GM19239 (cell line): ENCODE measurements at places on chromosomes 2 and 18.

GRCh38 chr2:126614524-126615227 is 41.3 kb upstream of the GYPC start:
- DNase-seq = no peak

- no peak for DNase-seq
These were observed 67.9 kb upstream of the PIK3C3 start for GRCh38 chr18:41887100-41887499.

DNA sequence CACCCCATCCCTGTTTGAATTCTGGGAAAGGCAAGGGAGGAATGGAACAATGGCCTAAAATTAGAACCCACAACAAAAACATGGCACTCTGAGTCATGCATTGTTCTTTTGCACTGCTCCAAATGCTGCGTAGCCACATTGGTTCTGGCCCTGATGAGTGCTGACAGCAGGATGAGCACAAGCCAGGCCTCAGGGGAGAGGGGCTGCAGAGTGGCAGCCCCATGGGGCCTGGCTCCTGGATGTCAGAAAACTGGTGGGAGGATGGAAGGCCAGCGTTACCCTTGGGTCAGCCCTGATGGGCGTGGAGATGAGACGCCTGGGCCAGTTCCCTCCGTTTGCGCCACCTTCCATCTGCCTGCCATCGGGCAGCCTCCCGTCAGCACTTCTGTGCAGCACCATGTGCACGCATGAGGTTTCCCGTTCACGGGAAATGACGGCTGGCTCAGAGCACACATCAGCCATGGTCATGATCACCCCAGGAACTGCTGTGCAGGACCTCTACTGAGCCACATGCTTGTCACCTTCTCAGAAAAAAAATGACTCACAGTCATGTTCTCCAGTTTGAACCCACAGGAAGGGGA is 65.6 kb downstream of the CYP26B1 start:
- no peak for DNase-seq

- DNase-seq = no peak
These were observed 3.2 kb downstream of the NRP2 start for GRCh38 chr2:205685314-205686055.

DNA sequence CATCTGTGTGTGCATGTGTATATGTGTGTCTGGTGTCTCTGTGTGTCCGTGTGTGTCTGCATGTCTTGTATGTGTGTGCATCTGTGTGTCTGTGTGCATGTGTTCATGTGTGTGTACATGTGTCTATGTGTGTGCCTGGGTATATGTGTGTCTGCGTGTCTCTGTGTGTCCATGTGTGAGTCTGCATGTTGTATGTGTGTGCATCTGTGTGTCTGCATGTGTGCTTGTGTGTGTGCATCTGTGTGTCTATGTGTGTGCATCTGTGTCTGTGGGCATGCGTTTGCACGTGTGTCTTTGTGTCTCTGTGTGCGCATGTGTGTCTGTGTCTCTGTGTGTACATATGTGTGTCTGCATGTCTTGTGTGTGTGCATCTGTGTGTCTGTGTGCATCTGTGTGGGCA is 207.7 kb downstream of the TNS1 start:
- DNase-seq = no peak

- no peak for DNase-seq
These were observed 67.7 kb upstream of the CDC42EP3 start for GRCh38 chr2:37739153-37739552.

- DNase-seq = no peak
These were observed 103.7 kb upstream of the DNMT3A start for GRCh38 chr2:25445464-25445863.

- no peak for DNase-seq
These were observed 5.4 kb upstream of the CHRNG start for GRCh38 chr2:232533944-232534710.

DNA sequence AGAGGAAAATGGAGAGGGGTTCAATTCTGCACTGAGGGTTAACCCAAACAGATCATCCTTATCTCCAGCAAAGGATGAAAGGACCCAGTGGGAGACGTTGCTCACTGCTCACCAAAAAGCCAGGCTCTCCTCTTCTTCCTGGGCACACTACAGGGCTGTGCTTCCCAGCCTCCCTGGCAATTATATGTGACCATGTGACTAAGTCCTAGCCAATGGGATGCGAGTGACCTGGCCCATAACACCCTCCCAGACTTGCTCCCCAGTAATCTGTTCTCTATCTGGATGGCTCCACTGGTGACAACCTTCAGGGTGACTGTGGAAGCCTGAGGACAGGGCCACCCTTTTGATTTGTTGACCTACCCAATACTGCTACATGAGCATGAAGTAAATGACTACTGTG is 10.9 kb upstream of the PRKCE start:
- no peak for DNase-seq

DNA sequence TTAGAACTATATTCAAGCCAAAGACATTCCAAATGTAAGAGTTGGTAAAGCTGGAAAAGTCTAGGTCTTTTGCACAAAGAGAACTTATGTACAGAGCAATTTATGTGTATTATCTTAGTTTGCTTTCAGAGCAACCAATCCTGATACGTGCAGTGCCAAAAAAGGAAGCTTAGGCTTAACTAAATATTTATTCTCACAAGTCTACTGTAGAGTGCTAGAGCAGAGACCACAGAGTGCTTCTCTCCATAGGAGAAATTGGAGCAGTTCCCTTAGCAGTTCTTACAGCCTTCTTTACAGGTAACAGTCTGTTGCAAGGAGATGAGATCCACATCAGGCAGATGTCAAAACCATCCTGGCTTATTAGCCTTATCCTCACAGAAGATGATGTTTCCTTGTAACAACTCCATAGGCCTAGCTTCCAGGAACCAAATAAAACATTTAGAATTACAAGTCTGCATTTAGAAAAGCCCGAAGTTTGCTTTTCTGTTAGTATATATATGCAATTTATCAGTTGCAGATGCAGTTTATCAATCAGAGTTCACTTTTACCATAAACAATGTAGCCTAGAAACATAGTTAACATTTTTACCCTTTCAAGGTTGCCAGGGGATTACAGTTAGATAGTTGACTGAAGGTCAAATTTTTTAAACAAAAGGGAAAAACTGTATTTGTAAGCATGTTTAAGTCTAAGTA is 250.6 kb upstream of the KCNJ3 start:
- DNase-seq = no peak

DNA sequence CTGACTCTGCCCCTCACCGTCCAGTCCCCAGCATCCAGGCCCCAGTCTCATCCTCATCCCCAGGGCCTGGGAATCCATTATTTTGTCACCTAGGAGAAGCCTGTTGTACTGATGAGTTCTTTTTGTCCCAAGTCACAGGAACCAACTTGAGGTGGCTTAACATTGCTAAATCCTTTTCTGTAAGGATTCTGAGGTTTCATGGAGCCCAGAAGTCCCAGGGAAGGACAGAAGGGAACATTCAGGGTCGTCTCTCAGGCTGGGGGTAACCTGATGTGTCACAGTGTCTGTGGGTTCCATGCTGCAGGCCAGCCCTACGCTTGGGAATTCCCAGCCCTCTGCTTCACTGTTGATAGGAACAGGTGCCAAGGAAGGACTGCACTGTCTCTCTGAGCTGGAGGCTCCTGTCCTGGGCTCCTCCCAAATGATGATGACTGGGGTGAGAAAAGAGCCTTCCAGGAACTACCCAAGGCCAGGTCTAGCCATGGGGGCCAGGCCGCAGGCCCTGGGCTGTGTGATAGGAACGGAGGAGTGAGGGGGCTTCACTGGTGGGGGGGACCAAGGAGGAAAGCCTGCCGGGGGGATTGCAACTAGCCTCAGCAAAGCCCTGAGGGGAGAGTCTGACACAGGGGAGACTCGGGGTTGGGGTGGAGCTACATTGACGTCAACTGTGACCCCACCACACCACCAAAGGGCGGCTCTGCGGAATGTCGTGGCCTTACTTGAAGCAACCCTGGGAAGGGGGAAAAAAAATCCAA is 145.7 kb downstream of the SMAD7 start:
- DNase-seq = no peak

DNA sequence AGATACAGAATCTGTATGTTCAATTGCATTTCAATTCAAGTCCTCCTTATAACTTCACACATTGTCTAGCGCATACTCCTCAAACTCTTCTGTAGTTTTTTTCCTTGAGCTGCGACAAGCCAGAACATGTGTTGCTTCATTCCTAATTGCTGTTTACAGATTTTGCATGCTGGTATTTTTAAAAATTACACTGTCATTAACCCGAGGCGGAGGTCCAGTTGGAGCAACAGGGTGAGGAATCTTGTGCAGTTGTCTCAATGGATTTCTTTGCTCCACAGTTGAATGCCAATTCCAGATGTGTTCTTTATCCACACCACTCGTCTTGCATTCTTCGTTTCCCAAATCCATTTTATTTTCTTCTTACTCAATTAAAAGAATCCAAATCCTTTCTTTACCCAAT is 16.4 kb upstream of the SERPINB13 start:
- no peak for DNase-seq

GRCh38 chr2:313991-314390 is 26.1 kb upstream of the ALKAL2 start:
- no peak for DNase-seq

GRCh38 chr2:210157526-210157925 is 13.7 kb downstream of the KANSL1L start:
- DNase-seq = no peak

DNA sequence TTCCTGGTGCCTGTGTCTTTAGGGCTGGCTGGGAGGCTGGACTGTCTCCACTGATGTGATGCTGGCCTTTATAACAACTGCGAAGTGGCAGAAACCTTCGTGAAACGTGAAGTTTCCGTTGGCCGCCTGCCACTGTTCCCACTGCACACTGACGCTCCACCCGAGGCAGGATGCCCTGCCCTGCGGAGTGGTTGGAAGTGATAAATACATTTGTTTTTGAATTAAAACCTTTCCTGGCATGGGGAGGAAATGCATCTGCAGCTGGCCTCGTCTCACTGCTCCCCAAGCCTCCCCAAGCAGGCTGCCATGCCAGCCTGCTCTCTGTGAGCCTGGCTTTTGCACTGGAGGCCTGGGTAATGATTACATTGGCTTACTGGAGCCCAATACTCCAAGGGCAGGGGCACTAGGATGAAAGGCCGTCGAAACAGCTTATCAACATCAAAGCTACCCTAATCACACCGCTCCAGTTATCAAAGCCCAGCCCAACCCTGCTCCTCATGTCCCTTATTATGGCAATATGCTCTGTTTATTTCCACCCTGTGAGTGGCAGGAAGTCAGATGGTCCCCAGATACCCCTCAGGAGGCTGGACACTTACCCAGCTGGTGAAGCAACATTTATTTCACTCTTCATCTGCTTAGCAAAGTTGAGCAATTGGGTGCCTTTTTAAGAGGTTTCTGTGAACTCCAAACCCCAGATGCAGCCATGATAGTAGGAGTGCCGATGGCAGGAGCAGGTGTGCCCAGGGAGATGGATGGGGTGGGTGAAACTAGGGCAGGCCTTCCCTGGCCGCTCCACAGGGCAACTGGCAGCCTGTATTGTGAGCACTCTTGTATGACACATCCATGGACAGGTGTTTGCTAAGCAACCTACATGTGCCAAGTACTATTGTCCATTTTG is 97.4 kb upstream of the ITGA6 start:
- DNase-seq = no peak

- no peak for DNase-seq
These were observed 3.0 kb upstream of the NT5C1B start for GRCh38 chr2:18592372-18592771.

DNA sequence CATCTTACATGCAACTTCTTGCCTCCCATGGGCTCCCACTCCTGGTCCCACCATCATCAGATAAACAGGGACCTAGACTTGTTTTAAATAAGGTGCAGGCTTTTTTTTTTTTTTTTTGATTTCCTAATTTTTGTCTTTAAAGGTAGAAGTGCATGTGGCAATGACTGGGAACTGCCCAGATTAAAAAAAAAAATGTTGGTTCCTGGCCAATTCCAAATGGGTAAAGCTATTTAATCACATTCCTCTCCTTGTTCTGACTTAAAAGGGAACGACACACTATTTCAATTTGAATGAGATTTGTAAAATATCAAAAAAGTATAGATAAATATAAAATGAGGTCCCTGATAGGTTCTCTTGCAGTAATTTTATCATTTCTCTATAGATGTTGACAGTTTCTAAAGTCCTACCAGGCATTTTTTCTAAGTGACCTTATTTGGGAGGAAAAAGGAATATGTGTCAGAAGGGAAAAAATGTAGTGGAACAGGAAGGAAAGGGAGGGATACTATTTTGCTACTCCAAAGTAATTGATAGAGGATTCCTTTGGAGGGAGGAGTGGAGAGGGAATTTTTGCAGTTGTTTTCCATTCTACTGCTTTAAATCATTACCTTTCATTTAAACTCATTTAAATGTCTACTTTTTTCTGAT is 43.3 kb downstream of the DDX1 start:
- DNase-seq = no peak

DNA sequence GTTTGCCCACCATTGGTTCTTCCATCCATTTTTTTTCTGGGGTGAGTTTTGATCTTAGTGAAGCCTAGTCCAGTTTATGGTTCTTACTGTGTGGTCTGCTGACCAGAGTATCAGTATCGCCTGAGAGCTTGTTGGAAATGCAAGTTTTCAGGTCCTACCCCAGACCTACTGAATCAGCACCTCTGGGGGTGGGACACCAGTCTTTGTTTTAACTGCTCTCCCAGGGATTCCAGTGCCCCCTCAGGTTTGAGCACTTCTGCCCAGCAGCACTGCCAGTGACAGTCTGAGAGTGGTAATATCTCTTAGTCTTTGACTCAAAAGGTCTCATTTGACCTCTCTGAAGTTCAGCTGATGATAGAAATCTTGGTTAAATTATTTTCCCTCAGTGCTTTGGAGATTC is 269.3 kb downstream of the ALPK2 start:
- no peak for DNase-seq

DNA sequence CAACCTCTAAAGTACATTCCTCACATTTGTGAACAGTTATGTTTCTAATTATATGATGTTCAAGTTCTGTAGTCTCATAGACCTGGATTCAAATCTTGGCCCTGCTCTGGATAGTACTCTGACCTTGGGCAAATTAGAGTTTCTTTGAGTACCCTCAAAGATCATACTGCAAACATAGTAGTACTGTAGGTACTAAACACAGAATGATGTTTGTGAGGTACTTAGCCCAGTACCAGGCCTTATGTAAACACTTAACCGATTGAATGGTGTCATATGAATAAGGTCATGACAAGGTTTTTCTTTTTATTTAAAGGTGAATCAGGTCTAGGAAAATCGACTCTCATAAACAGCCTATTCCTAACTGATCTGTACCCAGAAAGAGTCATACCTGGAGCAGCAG is 19.1 kb downstream of the SEPTIN2 start:
- no peak for DNase-seq

DNA sequence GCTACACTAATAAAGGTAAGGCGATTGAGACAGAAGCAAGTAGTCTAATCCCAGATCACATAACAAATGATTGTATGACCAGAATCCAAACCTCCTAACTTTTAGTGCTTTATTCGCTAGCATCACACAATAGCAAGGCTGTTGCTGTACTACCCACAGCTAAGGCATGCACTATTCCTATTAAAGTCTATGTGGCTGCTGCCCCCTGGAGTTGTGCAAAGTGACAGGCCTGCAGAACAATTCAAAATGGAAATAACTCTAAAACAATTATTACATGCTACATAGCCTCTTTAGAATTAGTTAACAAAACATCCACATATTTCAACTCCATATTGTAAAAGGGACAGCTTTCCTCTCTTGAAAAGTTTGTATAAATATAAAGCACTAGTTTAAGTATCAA is 6.0 kb downstream of the ERBB4 start:
- no peak for DNase-seq

GRCh38 chr2:134505446-134505845 is 213.4 kb downstream of the TMEM163 start:
- DNase-seq = no peak

- DNase-seq = no peak
These were observed 55.5 kb upstream of the NPAS2 start for GRCh38 chr2:100764430-100764829.
